ENCODE measurements at places on chromosomes 2 and 18.

DNA sequence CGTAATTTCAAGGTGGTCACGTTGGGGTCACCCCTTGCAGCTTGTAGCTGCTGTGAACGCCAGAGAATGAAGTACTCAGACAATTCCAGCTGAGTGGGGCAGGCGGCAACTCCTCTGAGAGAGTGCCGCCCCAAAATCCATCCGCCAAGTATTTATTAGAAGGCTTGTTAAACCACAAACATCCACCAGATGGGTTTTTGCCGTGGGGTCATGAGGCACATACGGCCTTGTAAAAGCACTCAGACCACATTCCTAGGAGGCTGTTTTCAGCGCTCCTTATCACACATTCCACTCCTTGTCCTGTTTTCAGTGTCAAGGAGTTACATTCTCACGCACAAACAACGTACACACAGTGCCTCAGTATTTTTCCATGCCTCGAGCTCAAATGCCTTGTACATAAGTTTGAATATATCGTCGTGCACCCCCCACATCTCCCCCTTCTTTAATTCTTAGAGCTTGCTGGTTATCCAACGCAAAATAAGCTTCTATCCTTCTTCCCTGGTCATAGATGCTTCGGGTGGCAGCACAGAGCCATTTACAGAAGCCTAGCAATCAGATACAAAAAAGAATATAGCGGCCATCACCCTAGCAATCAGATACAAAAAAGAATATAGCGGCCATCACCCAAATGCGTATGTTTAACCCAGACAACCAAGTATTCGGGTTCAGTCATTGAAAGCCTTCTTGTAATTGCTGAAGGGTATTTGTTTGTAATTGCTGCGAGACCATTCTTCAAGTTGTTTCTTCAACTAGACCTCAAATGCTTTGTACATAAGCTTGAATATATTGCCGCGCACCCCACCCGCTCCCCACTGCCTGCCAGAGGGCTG is 7.3 kb downstream of the ALPP start:
- no peak for DNase-seq

- DNase-seq, result no peak
These were observed 1127.9 kb upstream of the CHAC2 start for GRCh38 chr2:52639692-52640091.

GRCh38 chr2:104584393-104584792 is 269.5 kb upstream of the POU3F3 start:
- no peak for DNase-seq

GRCh38 chr2:42974169-42974720 is 181.9 kb upstream of the HAAO start:
- DNase-seq, result no peak

DNA sequence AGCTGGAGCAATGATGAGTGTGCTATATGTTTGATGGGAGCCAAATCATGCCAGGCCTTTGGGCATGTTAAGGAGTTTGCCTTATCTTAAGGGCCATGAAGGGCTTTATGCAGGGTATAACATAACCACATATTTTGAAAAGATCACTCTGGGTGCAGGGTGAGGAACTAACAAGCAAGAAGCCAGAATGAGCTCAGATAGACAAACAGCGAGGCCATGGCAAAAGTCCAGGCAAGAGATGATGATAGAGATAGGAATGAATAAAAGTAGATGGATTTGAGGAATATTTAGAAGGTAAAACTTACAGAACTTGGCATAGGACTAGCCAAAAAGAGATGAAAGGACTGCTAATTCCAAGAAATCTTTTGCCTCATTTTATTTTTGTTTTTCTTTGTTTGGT is 6.7 kb downstream of the GALNT3 start:
- no peak for DNase-seq

DNA sequence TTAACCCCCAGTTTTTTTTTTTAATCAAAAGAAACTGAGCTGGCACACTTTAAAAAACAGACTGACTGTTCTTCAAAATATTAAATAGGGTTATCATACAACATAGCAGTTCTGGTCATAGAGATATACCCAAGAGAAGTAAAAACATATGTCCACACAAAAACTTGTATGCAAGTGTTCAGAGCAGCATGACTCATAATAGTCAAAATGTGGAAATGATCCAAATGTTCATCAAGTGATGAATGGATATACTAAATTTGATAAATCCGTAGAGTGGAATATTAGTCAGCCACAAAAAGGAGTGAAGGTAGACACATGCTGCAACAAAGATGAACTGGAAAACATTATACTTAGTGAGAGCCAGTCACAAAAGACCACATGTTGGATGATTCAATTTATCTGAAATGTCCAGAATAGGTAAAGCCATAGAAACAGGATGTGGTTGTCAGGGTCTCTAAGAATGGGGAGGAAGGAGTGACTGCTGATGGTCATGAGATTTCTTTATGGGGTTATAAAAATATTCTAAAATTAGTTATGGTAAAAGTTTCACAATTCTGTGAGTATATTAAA is 5.1 kb downstream of the SMIM21 start:
- DNase-seq, result no peak

- no peak for DNase-seq
These were observed 19.8 kb downstream of the MPHOSPH10 start for GRCh38 chr2:71150082-71150816.

- DNase-seq, result no peak
These were observed 59.2 kb upstream of the PEX13 start for GRCh38 chr2:60958361-60958760.

- no peak for DNase-seq
These were observed 460.4 kb upstream of the ZNF804A start for GRCh38 chr2:184137955-184138354.

GRCh38 chr2:239553376-239554000 is 152.7 kb upstream of the HDAC4 start:
- DNase-seq, result no peak

DNA sequence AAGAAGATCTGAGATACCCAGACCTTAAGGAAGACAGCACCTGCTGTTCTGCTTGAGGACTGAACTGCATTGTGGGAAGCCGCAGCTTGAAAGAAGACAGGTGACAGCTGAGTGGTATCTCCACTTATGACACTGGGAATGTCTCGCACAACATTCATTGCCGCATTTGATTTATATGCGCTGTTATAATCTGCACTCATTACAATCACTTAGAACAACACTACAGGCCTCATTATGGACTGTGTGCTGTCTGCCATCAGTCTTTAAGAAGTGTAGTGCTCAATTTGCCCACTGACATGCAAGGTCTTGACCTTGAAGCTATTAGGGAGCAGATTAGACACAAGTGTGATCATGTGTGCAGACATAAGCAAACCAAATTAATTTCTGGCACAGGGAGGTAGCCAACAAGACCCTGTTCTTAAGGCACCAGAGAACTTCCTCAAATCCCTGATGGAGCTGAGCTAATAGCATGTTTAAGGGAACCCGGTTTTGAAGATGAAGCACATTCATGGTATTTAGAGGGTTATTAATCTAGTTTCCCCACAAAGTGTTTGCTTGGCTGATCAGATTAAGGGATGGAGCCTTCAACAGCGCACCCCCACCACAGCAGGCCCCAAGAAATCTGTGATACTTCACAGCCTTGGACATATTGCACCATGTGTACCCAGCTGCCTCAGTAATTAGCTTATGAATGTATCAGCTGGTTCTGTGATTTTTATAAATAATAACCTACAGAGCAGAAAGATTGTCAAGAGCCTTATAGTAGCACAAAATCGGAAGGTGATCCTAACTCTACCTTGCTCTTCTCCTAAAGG is 146.8 kb downstream of the SATB2 start:
- DNase-seq, result no peak

All from T follicular helper cell (primary cell).